ENCODE measurements at places on chromosomes 4 and X. TPM values are rescaled to one million over a fixed set of nuclear protein-coding genes. Genes with fewer than 3 reads are reported as not detected.

Gene ARHGAP6
- total RNA-seq: 2.2 TPM

Gene RASSF6
- 0.23 TPM for total RNA-seq

Gene TRPC5OS
- total RNA-seq: 0.22 TPM

Gene ZFP92
- total RNA-seq: 6.5 TPM

Gene PCYT1B
- 0.61 TPM for total RNA-seq

Gene PARM1
- 88.0 TPM for total RNA-seq

Gene GPRASP1
- 25.3 TPM for total RNA-seq

Gene OTC
- total RNA-seq: not detected

Gene TXK
- 0.64 TPM for total RNA-seq

Gene GUCY1B1
- total RNA-seq: 3.9 TPM

All from adrenal gland (tissue), 19 donors.